ENCODE measurements at places on chromosomes 4 and X.

DNA sequence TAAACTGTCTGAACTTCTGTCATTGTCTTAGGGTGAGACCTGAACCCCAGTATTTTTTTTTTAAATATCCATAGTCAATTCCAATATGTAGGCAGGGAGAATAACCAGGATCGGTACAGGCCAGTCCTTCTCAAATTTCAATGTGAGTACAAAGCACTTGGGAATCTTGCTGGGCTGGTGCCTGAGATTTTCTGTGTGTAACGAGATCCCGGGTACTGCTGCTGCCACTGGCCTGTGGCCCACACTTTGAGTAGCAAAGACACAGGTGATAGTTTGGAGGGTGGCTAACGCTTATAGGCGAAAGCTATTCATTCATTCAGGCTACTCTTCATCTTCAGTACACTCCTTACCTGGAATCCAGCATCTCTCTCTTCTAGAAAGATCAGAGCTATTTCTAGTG, 923.6 kb upstream of the TENM3 start:
- DNase-seq: no peak

DNA sequence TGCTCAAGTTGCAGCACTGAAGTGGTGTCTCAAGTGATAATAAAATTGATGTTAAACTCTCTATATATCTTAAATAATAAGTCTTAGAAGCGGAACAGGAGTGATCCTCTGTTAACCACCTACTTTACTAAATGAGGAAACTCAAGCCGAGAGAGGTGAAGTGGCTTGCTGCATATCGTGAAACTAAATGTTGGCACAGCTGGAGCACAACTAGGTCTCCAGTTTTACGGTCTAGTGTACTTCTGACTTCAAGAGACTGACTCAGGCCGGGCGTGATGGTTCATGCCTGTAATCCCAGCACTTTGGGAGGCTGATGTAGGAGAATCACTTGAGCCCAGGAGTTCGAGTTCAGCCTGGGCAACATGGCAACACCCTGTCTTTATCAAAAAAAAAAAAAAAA, 35.5 kb upstream of the PLS3 start:
- DNase-seq: no peak

DNA sequence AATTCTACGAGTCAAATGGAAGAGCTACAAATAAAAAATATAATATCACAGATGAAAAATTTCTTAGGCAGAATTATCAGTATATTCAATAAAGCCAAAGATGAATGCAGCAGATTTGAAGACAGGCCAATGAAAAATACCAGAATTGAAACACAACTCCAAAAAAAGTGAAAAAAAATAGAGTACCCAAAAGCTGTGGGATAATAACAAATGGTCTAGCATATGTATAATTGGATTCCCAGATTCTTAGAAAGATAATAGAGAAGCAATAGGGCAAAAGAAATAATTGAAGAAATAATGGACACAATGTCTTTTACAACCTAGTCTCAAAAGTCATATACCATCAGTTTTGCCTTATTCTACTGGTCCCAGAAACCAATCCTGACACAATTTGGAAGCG, 4.4 kb downstream of the ANAPC10 start:
- no peak for DNase-seq

DNA sequence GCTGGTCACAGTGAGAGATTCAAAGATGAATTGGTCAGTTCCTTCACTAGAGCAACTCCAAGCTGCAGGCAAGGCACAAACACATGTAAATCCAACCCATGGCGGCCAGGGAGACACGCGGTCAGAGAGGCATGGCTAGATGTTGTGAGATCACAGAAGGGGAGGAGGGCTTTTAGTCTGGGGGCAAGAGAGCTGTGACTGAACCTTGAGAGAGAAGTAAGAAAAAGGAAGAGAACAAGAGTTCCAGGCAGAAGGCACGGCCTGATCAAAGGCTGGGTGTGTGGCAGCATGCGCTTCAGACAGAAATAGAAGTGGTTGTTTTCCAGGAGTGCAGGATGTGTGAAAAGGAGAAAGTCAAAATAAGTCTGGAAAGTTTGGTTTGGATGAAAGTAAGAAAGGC, 15.9 kb downstream of the CCDC149 start:
- DNase-seq: no peak

DNA sequence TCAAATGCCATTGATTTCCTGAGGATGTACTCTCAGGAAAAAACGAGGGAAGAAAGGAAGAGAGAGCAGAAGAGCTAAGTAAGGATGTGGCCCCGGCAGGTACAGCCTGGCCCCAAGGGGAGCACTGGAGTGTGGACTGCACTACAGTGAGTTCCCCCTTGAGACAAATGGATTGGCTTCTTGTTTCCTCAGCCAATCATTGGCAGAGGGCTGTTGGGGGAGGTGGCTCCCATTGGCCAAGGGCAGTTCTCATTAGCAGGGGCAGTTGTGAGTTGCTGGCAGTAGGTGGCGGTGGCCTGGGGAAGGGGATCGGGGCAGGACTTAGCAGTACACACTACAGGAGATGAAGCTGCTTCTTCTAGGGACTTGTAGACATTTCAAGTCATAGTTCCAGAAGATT, 24.1 kb upstream of the OCIAD2 start:
- no peak for DNase-seq

DNA sequence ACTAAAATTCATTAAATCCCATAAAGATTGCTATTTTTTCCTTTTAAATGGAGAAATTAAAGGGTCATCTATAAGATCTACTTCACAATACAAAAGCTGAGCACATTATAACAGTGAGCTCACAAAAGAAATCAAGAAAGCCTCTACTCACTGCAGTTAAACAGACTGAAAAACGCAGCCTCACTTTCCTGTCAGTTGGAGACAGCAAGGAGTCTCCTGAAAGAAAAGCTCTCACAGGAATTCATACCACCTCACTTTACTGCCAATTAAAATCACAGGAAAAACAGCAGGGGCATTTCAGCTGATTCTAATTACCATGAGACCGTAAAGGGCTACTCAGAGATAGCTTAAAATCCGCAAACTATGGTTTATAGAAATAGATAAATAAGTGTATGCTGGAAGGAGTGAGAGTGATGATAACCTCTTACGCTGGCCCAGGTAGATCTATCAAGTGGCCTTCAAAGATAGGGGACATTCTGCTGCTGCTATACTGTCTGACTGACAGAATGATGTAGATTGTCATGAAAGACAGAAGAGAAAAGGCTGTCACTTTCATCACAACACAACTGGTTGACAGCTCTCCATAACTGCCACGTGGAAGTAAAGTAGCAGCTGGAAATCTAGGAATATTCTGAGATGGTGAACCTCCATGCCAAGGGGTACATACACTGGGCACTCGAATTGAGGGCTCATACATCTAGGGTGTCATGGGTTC, 1333.7 kb upstream of the DIAPH2 start:
- no peak for DNase-seq

GRCh38 chr4:159487284-159487747, 384.4 kb downstream of the RAPGEF2 start:
- DNase-seq: peak; percentile 49

GRCh38 chr4:12588582-12588981, 895.6 kb downstream of the RAB28 start:
- no peak for DNase-seq

DNA sequence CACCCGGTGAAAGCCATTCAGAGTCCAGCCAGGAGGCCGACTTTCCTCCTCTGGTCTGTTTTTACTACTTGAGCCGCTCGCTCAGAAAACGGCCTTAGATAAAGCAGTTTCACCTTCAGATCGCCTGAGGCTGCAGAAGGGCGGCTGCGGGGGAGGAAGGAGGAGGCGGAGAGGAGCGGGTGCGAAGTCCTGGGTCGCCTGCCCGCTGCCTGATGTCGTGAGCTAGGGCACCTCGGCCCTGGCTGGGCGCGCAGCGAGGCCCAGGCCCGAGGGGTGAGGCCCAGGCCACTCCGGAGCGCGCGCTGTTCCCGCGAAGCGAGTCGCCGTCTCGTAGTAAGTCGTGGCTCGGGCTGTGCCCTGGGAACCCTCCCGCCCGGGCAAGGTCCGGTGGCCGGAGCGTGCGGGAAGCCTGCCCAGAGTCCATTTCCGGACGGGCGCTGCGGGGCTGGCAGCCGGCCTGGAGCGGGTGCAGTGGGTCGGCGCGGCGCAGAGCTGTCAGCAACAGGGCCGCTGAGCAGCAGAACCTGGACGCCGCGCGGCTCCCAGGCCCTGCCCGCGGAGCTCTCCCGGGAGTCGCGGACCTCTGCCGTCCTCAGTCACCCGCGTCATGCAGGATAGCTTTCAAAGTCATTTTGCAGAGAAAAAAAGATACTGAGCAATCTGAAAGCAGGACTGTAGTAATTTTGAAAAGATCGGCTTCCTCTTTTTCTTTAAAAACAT, 18.6 kb downstream of the TRIM2 start:
- DNase-seq: peak; percentile 71

- DNase-seq: no peak
Measured at GRCh38 chr4:153747406-153747955, 12.3 kb downstream of the RNF175 start.

DNA sequence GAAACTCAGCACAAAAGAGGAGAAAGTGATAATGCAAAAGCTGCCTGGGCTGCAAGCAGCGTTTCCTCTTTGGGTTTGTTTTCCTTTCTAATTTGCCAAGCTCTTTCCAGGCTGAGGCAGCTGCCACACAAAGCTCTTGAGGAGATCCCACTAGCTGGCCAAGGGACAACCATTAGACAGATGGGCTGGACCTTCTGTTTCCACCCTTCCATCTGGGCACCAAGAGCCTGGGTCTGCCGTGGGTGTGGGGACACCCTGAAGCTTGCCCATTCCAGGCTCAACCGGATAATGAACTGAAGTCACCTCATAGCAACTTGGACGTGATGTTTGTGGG, 194.6 kb upstream of the C1QTNF7 start:
- no peak for DNase-seq

DNA sequence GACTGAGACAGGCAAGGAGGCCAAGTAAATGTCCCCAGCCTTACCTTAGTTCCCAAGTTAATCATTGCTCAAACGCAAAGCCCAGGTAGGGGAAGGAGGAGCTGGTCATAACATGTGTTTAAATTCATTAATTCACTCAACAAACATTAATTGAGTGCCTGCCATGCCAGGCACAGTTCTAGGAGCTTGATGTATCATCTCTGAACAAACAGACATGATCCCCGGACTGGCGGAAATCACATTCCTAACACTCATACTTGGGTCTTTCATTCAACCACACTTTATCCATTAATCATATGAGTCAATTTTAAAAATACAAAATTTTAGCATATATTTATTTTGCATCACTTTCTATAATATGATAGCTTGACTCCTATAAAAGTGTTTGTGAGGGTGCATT, 335.3 kb upstream of the NOCT start:
- no peak for DNase-seq

GRCh38 chrX:39758791-39759525, 338.8 kb downstream of the BCOR start:
- DNase-seq: peak; percentile 17

GRCh38 chr4:158906073-158906472, 137.2 kb downstream of the FNIP2 start:
- no peak for DNase-seq

- no peak for DNase-seq
Measured at GRCh38 chr4:24112466-24112865, 222.6 kb upstream of the PPARGC1A start.

DNA sequence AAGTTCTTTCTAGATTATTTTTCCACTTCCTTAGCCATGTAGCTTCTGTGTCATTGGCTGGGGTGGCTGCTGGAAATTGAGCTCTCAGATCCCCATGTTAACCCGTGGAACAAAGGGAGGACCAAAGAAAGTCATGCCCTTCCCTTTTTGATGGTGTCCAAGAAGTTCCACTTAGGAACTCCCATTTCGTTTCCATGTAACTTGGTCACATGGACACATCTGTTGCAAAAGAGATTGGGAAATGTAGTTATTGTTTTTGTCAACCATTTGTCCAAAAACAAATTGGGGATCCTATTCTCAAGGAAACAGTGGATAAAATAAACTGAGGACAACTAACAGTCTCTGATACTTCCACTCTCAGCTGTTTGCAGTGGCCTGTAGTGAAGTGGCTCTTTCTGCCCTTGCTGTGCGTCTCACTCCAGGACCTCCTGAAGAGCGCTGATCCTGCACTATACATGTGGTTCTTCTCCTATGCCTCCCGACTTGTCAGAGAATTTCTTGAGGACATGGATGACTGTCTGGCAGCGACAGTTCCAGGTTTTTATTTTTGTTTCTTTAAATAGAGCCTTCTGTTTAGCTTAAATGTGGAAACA, 125.3 kb upstream of the LNX1 start:
- no peak for DNase-seq

- DNase-seq: no peak
Measured at GRCh38 chrX:25005382-25006185, 10.2 kb downstream of the ARX start.

GRCh38 chr4:164177753-164178152, 576.2 kb upstream of the SMIM31 start:
- no peak for DNase-seq

DNA sequence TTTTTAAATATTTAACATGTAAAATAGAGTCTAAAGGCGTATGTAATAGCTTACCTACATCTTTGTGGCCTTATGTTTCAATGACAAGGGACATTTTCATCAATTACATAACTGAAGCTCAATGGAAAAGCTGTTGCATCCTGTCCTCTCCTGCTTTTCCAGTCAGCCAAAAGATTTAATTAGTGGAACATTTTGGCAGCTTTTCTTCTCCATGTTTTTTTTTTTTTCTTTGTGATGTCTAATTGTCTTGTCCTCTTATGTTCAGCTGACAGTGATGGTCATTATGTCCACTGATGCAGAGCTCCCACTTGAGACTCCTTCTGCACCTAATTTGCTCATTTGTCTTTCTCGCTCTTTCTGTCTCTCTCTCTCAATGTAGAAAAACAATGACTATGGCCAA, 422.2 kb downstream of the GABRG1 start:
- no peak for DNase-seq
